ENCODE measurements at places on chromosomes 7 and 10.
A peak's percentile ranks its signal among the peaks of the same experiment; 100 is the strongest.

DNA sequence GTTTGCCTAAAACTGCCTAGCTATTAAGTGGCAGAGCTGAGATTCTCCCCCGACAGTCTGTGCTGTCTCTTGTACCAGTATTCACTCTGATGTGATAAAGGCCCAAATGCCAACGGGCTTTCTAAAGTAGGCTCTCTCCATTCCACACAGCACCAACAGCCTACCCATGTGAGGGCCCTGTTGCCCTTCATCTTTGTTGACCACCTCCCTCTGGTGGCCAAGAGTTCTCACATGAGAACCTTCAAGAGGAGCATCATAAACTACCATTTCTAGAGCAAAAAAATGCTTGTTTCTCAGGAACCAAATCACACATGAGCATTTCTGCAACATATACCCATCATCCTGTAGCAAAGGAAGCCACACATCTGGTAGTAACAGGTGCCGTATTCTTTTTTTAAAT, 185.8 kb downstream of the GRM8 start:
- DNase-seq = no peak

- DNase-seq = no peak
These were observed 64.4 kb downstream of the LYZL1 start for GRCh38 chr10:29353305-29353704.

GRCh38 chr10:35552650-35553342, 52.3 kb upstream of the GJD4 start:
- DNase-seq = no peak

DNA sequence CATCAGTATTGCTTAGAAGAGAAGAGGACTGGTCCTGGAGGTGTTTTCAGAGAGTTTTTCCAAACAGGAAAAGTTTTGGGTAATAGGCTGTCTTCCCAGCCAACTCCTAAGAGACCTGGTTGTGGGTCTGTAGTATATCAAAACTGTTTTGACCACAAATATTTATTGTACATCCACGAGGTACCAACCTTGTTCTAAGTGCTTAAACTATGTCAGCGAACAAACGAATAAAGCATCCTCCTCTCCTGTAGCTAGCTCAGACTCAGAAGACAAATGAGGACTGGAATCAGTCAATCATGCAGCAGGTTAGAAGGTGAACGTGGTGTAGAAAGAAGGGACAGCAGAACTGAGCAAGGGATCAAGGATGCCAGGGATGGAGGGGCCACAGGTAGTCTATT, 61.6 kb upstream of the MKI67 start:
- no peak for DNase-seq

DNA sequence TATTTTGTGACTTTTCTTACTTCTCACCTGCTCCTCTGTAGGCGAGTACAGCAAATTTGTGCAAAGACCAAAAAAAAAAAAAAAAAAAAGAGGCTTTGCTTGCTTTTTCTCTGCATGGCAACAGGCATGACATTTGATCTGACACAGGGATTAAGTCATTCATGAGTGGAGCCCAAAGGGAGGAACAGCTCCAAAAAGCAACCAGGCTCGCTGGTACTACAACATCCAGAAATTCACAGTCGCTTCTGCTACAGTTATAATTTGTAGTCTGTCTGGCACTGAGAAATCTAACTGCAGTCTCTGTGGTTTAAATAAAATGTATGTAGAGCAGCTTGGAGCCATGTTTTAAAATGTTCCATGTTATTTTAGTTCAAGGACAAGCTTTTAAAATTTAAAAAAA, 31.7 kb downstream of the MKX start:
- no peak for DNase-seq

DNA sequence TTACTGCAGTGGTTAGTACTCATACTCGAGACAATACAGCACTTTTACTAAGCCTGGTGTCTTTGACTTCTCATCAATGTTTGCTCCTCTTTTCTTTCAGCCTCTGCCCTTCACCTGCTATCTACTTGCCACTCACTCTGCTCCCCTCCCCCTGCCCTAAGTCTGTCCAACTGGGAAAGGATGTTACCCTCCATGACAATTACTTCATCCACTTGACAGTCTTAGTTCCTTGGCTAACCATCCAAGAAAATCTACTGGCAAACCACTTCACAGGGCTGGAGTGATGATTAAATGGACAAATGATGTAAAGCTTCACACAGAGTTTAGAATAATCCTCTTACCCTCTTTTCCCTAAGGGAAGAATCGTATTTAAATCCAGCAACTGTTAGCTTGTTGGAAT, 8.2 kb upstream of the DLD start:
- DNase-seq = no peak

DNA sequence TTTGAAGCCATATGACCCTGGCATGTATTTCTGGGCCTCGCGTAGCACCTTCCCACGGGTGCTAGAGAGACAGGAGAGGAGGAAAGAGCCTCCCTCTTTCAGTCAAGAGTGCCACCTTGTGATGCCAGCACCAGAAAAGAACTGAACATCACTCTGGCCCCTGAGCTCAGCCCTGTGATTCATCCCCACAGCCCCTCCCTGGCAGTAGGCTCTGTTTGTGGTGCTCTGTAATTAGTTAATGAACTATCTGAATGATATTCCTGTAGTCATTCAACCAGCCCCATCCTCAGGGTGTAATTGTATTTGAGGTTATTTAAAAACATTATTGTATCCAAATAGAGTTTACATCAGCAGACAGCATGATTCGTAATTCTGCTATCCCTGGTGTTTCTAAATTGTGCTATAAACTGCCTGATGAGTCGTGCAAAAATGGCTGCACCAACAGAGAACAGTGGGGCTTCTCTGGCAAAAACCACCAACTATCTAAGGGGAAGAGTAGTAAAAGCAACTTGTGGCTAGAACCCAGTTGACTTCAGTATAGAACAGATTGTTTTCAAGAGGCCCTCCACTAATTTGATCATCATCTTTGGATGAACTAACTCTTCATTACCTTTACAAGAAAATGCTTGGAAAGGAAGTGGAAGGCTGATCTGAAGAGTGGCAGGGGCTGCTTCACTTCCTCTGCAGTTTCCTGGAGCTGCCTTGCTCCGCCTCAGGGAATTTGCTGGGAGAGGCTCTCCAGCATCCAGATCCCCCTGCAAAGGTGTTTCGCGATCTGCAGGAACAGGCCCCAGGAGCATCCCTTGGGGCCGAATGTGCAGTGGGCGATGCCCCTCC, 23.7 kb upstream of the TIAL1 start:
- no peak for DNase-seq

DNA sequence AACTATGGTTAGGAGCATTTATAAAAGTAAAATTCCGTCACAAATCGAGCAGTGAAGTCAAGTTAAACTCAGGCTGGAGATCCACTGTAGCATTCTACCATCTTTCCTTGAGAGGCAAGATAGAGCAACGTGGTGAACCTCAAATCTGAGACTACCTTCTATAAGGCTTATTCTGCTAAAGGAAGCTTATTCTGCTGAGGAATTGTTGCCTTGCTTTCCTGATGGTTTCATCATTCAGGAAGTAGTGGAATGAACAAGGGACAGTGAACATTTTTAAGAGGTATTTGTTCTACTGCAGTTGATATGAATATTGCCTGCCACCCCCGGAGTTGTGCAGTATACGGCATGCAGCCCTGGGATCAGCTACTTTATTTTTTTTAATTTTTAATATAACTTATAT, 170.8 kb downstream of the VPS50 start:
- DNase-seq = no peak

GRCh38 chr7:41581041-41581440, 121.8 kb downstream of the INHBA start:
- no peak for DNase-seq

DNA sequence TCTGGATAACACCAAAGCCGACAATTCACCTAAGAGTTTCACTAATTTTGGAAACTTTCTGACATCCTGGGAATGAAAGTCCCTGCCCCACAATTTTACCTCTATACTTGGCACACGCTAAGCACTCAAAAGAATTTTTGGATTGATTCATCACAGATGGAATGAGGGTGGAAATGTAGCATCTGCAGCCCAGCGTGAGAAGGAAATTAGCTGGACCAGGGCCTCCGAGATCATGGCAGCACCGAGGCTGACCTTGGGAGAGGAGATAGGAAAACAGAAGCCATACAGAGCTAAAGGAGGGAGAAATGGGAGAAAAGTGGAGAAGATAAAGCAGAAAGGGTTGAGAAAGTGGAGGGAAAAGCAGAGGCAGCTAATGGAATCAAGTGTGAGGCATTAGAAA, 606.6 kb upstream of the DPP6 start:
- no peak for DNase-seq

- peak; percentile 37 for DNase-seq
These were observed 1.3 kb downstream of the ZNRF2 start for GRCh38 chr7:30285536-30286284.

DNA sequence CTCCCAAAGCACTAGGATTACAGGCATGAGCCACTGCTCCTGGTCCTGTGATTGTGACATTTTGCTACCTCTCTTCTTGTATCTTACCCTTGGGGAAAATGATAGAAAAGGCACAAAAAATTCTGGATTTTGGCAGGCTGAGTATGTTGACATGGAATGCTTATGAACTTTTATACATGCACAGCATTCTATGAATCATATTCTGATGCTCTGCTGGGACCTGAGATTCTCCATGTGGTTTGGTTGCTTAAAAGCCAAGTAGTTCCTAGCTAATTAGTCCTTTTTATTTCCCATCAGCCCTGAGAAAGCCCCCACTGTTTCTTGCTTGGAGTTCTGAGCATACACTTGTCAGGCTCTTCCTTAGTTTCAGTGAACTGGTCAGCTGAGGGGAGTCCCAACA, 8.3 kb upstream of the KAZALD1 start:
- DNase-seq = no peak

DNA sequence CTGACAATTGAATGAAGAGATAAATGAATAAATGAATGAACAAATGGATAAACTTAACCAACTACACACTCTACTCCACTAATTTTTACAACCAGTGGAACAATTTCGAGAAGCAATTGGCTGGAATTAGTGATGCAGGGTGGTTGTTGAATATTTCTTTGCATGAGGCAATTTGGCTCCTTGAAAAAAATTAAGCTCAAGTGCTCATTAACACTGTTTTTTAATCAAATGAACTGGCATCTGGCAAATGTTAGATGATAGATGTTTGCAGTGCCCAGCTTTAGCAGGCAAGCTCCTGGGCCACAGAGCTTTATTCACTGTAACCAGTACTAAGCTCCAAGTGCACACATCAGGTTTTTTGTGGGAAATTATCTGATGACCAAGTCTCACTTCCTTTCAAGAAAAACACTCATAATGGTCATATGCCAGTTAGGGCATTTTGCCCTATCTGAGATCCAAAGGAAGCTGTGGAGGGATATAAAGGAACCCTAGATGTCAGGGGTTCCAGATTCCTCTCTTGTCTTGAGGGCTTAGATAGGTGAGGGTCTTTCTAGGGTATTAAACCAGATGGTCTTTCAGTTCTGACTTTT, 16.4 kb upstream of the ADD3 start:
- DNase-seq = no peak

- DNase-seq = no peak
These were observed 190.7 kb upstream of the GPR26 start for GRCh38 chr10:123475466-123475865.

- no peak for DNase-seq
These were observed 36.6 kb upstream of the ZNRF2 start for GRCh38 chr7:30247541-30248401.

- DNase-seq = no peak
These were observed 84.8 kb upstream of the CCNY start for GRCh38 chr10:35251373-35252100.

DNA sequence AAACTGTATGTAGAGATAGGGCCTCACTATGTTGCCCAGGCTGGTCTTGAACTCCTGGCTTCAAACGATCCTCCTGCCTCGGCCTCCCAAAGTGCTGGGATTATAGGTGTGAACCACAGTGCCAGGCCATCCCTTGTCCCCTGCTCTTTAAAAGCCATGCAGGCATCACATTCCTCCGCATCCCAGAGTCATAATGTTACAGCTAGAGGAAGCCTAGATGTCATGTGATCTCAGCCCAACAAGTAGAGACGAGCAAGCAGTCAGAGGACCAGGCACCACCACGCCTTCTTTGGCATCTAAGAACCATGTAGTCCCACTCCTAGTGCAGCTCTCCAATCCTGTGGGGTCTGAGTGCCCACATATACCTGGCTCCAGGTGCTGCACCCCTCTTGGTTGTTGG, 13.1 kb downstream of the PODXL start:
- no peak for DNase-seq

DNA sequence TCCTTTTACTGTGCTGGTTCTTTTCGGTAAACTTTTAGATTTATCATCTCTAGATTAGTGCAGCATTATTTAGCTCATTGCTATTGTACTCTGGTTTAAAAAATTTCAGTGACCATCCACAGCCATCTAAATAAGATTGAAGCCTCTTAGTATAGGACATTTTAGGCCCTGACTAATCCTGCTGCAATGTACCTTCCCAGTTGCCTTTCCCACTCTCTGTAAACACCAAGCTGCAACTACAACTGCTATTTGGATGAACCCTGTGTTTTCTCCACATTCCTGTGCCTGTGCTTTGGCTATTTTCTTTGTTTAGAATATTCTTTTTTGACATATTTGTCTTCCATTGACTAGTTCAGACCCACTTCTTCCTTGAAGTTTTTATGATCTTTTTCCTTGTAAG, 314.6 kb downstream of the AUTS2 start:
- no peak for DNase-seq

- no peak for DNase-seq
These were observed 3.7 kb downstream of the DDX56 start for GRCh38 chr7:44569959-44570358.

GRCh38 chr7:135236727-135237126, 3.1 kb downstream of the STRA8 start:
- DNase-seq = no peak

GRCh38 chr10:29407280-29407858, 118.5 kb downstream of the LYZL1 start:
- no peak for DNase-seq

DNA sequence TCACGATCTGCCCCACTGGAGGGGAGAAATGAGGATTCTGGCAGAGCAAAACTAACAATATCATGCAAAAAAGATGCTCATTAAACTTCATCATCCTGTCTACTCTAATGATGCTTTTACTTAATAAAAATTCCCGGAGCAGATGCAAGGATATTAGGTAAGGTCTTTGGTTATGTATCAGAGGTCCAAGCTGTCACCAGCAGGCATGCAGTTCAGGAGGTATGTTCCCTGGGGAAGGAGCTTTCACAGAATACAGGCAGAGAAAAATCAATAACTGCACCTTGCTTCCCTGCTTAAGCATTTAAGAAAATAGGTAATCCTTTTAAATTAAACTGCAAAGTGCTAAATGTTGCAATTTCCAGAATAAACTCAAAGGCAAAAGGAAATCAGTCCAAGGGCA, 81.6 kb upstream of the C1QL3 start:
- no peak for DNase-seq

DNA sequence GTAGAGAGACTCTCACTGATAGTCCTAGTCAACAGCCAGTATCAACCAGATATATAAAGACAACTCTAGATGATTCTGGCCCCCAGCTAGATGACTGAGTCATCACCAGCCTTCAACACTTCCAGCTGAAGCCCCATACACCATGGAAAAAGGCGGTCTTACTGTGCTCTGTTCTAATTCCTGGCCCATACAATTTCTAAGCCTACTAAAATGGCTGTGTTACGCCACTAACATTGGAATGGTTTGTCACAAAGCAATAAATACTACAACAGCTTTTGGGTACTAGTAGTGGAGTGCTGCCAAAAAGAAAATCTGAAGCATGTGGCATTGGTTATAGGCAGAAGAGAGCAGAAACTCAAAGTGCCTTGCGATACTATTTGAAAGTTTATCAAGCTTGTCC, 13.0 kb upstream of the TES start:
- no peak for DNase-seq

Data from globus pallidus (tissue), 1 donor.